ENCODE measurements at places on chromosomes 6 and 20.

DNA sequence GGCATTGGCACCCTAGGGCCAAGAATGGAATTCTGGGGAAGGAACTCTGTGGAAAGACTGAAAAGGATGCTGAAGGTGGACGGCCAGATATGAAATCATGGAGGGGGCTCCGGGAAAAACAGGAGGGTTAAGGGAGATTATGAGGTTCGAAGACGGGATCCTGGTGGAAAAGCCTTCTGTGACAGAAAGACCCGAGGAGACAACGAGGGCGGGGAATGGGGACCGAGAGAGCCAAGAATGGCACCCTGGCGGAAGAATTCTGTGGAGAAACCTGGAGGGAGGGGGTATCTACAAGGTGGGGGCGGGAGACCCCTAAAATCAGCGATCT lies 426 bp downstream of the TRMT6 start:
- DNase-seq, result no peak

GRCh38 chr6:149586149-149586548 lies 20.0 kb downstream of the GINM1 start:
- DNase-seq, result no peak

DNA sequence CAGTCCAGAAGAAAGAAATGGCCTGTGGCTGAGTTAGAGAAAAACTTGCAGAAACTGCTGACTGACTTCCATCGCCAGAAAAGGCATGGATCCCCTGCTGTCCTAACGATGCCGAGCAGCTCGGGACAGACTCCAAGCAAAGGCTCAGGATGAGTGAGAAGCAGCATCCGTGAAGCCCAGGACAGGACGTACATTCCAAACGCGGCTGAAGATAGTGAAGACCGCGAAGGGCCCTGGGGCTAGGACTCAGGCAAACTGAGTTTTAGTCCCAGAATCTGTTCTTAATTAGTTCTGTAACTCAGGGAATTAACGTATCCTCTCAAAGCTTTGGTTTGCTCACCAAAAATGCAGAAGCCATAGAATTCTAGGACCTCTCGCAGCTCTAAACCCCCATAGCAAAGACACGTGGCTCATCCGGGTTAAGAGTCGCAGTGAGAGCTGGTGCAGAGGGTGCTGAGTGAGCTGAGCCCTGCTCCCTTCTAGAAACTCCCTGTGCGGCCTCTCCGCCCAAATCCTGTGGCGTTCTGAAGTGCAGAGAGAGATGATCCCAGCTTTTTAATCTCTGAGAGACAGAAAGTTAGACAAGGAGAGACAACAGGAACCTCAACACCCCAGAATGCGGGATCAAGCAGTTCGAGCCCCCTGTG lies 132.9 kb upstream of the THBS2 start:
- DNase-seq, result no peak

DNA sequence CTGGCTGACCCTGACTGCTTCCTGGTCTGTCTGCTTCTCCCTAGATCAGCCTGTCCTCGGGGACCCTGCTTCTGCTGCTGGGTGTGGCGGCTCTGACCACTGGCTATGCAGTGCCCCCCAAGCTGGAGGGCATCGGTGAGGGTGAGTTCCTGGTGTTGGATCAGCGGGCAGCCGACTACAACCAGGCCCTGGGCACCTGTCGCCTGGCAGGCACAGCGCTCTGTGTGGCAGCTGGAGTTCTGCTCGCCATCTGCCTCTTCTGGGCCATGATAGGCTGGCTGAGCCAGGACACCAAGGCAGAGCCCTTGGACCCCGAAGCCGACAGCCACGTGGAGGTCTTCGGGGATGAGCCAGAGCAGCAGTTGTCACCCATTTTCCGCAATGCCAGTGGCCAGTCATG lies 6.3 kb downstream of the NRSN2 start:
- no peak for DNase-seq

DNA sequence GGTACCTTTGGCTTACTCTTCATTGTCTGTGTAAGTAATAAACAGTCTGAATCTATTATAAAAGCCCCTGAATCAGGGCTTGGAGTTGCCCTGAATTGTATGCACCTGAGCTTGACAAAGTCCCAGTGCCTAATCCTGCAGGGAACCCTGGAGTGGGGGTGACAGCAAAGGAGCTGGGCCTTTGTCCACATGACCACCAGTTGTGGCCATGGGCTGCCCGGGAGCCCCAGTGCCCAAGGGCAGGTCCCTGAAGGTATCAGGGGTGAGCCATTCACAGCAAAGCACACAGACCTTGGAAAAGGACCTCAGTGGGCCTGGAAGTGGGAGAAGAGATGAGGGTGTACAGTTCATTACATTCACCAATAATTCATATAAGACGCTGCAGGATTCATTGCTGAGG lies 94.2 kb downstream of the BANF2 start:
- no peak for DNase-seq

- DNase-seq, result no peak
Observed at GRCh38 chr6:125834348-125834747, 43.6 kb downstream of the NCOA7 start.

DNA sequence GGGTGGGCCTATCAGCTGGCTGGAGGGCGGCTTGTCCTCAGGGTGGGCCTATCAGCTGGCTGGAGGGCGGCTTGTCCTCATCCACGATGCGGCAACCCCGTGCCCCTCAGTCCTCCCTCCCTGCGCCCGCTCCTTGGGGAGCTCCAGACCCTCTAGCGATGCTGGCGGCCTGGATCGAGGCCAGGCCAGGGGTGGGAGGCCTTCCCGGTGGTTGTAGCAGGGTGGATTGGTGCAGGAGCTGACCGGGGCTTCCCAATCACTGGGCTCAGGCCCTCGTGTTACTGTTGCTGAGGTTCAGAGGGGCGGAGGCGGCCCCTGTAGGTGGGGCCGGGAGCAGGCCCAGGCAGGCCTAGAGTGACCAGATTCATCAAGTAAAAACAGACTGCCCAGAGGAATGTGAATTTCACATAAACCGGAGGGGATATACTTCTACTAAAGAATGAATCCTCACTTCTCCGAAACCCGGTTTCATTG lies 8.8 kb downstream of the SLC17A9 start:
- no peak for DNase-seq

DNA sequence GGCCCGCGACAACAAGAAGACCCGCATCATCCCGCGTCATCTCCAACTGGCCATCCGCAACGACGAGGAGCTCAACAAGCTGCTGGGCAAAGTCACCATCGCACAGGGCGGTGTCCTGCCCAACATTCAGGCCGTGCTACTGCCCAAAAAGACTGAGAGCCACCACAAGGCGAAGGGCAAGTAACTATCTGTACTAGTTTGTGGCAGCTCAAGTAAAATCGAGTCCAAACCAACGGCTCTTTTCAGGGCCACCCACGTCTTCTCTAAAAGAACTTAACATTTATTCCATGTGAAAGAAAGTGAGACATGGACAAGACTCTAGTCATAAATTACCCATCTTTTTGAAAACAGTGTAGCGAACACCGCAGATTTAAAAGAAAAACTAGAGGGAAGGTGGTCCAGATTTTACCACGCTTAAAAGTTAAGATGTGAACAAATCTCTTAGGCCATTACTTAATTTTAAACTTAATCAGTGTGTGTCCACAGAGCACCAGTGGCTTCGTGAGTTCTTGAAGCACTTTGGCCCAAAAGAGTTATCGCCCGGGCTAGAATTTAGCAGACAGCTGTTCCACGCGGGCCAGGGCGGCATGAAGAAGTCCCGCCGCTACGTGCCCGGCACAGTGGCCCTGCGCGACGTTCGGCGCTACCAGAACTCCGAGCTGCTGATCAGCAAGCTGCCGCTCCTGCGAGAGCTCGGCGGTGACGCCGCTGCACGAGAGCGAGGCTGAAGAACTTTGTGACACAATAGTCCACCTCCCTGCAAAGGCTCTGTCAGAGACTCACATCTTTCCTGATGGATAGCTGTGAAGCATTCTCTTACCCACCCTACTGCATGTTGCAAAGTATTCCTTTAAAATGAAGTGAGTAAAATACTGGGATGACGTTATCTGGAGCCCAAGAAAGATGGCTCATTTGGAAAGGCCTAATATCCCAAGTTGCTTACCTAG lies 113.9 kb upstream of the PRSS16 start:
- peak; percentile 91 for DNase-seq

DNA sequence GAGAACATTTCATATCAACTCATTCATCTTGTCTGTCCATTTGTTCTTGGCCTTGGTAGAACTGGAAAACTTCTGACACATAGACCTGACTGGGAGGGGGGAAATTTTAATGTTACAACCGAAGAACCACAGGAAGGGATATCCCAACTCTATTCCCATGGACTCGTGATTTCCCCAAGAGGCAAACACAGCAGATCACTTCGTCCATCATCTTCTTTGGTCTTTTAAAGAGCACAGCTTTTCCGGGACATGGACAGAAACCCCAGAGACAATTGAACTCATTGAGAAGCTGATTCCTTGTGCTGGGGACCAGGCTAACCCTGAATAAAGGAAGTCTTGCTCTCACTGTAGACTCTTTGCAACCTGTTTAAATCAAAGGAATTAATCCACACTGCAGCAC lies 66.3 kb upstream of the TMEM170B start:
- no peak for DNase-seq

- no peak for DNase-seq
Observed at GRCh38 chr20:64103871-64104666, 3.3 kb downstream of the NPBWR2 start.

- no peak for DNase-seq
Observed at GRCh38 chr6:166505133-166505905, 81.2 kb downstream of the RAMACL start.

GRCh38 chr20:49674383-49675352 lies 39.0 kb downstream of the B4GALT5 start:
- DNase-seq, result no peak

DNA sequence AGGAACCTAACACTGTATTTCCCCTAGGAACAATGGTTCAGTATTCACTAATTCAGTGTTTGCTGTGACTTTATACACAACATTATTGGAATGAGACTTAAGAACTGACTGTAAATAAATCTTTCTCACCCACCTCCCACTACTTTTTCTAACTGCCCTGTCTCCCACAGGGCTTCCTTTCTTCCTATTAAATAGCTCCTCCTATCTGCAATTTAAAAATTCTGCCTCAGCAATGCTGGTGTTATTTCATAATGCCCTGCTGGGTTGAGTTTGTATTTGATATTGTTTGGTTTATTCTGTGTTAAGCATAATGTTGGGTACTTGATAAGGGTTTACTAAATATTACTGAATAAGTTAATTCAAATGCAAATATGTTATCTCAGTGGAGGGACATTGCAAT lies 573.1 kb upstream of the RNF217 start:
- no peak for DNase-seq

GRCh38 chr6:34919651-34920050 lies 30.6 kb downstream of the ANKS1A start:
- no peak for DNase-seq

Data from GM06990 (cell line).